WERI-Rb-1 (cell line): ENCODE measurements at places on chromosomes 2 and 18.

GRCh38 chr18:63336366-63337099 lies 17.0 kb upstream of the BCL2 start:
- no peak for DNase-seq

DNA sequence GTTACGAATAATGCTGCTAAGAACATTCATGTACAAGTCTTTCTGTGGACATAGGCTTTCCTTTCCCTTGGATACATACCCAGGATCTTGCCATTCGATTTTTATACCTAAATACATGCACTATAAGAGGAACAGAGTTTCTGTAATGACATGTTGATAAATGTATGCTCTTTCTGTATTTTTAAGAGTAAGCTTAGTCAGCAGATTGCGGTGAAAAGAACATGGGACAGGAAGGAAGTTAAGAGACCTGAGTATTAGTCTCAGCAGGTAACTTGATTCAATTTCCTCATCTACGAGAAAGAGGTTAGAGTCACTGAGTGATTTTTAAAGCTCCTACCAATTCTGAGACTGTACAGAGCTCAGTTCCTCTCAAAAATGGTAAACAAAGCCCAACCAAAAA lies 2.6 kb upstream of the TLK1 start:
- no peak for DNase-seq

DNA sequence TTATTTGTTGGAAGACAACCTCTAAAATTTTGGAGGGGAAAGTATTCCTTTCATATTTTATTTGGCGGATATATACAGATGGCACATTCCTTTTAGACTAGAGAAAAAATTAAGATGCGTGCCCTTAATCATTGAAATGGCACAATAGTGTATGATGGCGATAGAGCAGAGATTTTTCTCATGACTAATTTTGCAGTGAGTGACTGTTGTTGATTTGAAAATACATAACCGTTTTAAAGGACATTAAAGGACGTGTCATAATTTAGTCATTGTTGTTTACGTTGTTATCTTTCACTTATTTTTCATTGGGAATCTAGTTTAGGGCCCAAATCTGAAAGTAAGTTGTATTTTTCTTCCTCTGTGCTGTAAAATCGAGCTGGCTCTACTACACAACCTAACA lies 61.7 kb downstream of the CERS6 start:
- no peak for DNase-seq

DNA sequence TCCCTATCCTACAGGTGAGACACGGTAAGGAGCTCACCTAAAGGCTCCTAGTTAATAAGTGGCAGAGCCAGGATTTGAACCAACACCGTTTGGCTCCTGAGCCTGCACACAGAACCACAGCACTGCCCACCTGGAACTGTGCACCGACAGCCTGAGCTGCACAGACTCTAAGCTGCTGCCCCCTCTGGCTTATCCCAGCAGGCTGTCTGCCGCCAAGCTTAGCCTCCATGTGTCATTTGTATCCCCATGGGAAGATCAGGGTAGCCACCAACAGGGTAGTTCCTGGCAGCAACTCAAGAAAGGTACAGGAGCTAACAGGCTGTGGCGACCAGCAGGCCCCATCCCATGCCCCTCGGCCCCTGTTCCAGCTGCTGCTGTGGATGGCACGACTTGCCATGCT lies 135.7 kb downstream of the LRRC30 start:
- DNase-seq: peak; percentile 85

DNA sequence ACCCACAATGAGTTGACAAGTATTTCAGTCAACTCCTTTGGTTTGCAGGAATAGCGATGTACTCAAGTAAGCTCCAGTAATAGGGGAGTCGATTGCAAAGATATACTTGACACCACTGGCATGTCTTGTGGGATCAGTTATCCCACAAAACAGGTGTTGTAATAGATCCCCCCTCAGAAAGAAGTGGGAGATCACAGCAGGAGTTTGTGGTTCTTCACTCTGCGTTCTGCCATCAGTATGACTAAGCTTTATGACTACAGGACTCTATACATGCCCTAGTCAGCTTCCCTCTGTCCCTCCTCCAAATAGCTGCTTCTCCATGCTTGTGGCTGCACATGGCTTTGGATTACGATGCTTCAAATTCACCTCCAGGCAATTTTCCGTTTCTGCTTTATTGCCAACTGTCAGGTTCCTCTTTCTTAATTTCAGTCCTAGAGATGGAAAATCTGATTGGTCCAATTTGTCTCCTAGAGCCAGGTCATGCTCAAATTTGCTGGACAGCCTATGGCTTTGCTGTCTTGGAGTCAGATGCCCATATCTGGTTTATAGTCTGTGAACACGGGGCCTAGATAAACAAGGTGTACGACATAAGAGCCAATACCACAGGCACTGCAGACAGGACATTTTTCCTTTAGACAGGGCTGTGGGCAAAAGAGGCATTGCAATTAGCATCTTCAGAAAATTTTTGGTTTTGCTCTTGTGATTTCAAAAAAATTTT lies 221.7 kb downstream of the PAX3 start:
- no peak for DNase-seq

GRCh38 chr2:209094221-209094620 lies 329.6 kb upstream of the MAP2 start:
- DNase-seq: no peak

DNA sequence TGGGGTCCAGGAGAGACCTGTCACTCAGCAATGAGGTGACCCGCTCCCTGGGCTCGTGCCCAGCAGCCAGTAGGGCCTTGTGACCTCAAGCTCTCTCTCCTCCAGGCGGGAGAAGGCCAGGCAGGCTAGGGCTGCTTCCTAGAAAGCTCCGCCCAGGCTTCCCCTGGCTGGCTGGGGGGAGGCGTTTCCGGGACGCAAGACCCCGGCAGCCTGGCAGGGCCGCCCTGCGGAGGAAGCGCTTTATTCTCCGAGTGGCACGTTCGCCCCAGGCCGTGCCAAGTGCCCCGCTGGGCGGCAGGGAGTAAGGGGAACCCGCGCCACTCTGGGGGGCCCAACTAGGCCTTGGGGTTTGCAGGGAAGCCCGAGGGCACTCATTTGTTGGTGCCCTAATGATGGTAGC lies 21.2 kb upstream of the EPAS1 start:
- DNase-seq: no peak

GRCh38 chr2:84970210-84970867 lies 622 bp upstream of the KCMF1 start:
- DNase-seq: peak; percentile 57

DNA sequence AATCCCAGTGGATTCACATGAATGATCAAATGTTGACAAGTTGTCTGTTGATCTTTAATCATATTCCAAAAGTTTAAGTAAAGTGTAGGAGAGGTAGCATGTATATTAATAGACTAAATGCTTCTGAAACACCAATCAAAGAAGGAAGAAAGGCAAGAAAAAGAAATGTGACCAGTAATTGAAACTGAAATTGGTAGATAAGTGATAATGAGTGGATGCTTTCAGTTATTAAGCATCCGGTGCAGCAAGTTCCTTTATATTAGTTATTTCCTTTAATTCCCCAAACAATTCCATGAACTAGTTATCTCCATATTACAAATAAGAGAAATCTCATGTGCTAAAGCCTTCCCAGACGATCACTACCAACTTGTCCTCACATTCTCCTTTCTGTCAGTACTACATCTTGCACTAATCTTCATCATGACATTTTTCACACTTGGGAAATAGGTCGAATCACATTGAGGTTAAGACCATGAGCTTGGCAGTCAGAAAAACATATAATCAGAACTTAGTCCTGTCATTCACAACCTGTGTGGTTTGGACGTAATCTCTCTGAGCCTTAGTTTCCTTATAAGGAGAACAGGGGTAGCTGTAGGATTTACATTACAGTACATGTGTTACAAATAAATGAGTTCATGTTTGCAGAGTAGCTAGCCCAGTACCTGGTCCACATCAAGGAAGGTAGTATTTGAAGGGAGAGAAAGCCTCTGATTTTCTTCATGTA lies 182.1 kb downstream of the NOL4 start:
- no peak for DNase-seq

- DNase-seq: no peak
These were observed 11.1 kb downstream of the DNAH6 start for GRCh38 chr2:84527137-84528129.

GRCh38 chr2:98730707-98731040 lies 258 bp downstream of the MGAT4A start:
- DNase-seq: peak; percentile 55
